ENCODE measurements at places on chromosomes 12 and 14.

DNA sequence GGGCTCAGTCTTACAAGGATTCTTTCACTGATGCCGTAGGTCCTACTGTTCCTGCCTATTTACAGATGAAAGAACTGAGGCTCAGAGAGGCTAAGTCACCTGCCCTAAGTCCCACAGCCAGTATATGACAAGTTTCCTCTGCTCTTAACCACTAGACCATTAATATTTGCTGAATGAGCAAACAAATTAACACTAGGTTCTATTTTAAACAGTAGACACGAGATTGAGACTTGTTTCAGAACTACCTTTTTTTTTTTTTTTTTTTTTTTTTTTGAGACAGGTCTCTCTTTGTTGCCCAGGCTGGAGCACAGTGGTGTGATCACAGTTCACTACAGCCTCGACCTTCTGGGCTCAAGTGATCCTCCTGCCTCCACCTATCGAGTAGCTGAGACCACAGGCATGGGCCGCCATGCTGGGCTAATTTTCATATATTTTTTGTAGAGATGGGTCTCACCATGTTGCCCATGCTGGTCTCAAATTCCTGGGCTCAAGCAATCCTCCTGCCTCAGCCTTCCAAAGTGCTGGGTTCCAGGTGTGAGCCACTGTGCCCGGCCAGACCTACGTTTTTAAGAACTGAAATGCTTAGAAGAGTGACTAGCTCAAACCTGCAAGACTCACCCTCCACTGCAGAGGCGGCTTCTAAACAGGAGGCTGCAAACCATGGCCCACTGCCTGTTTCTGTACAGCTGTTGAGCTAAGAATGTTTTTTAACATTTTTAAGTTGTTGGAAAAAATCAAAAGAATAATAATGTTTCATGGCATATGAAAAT lies 12.9 kb downstream of the SYNE3 start:
- DNase-seq, result no peak

DNA sequence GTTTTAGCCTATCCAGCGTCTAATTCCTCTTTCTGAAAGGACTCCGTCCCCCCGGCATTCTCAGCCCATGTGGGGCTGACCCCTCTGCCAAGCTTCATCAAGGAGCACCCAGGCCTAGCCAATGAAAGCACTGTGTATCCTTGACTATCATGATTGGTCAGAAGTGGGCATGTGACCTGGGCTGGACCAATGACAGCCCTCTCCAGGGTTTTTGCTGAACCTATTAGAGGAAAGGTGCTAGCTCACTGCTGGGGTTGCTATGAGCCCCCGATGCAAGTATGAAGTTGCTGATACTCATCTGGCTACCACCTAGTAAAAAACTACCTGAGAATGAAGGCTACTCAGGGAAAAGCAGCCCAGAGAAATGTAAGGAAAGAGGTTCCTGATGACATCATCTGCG lies 68.1 kb downstream of the LRRC74A start:
- no peak for DNase-seq

DNA sequence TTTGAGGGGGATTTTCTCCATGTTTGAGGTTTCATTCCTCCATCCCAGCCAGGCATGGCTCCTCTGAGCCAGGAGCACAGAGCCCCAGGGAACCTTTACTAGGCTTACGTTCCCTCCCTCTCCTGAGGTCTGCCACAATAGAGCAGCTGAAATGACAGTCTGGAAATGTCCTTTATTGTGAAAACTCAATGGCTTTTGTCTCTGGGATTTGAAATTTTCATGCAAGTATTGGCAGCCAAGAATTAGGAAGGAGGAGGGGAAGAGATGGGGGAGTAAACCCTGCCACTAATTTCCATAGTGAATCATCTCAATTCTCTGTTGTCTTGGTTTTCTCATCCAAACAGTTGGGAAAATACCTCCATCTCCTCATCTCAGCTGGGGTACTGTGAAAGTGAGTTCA lies 2.6 kb upstream of the PLEKHG3 start:
- DNase-seq, result no peak

- no peak for DNase-seq
These were observed 13.6 kb upstream of the GALNT16 start for GRCh38 chr14:69246331-69246730.

GRCh38 chr14:55739967-55740648 lies 160.1 kb downstream of the KTN1 start:
- no peak for DNase-seq

- DNase-seq, result no peak
These were observed 504 bp downstream of the WNT5B start for GRCh38 chr12:1629338-1630132.

DNA sequence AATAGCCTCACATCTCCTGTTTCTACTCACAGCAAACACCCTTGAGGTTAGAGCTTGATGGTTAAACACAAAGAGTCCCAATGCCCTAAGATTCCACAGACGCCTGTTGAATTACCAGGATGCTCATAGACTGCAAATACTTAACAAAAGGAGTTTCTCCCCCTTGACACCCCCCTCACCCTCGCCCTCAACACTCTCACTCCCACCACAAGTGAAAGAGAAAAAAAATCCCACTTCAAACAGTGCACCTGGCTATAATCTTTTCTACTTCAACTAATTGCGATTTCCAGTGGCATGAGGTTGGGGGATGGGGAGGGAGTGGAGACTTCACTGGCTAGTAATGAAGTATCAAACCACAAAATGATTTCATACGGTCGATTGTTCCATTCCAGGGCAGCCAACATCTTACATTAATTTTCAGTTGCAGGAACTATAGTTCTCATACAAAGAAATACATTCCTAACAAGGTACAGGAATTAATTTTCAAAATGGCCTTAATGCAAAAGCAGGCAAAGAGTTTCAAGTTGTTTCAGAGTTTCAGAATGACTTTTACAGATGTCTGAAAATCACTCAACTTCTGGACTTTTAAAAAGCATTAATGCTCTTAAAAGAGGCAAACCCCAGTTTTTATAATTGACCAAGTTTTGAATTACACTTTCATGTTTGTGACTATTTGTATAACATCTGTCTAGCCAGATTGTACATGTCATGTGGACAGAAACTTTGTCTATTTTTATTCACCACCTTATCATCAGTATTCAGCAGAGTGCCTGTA lies 390.7 kb downstream of the C12orf75 start:
- DNase-seq, result no peak

GRCh38 chr12:130813949-130814348 lies 25.1 kb downstream of the STX2 start:
- DNase-seq, result no peak

DNA sequence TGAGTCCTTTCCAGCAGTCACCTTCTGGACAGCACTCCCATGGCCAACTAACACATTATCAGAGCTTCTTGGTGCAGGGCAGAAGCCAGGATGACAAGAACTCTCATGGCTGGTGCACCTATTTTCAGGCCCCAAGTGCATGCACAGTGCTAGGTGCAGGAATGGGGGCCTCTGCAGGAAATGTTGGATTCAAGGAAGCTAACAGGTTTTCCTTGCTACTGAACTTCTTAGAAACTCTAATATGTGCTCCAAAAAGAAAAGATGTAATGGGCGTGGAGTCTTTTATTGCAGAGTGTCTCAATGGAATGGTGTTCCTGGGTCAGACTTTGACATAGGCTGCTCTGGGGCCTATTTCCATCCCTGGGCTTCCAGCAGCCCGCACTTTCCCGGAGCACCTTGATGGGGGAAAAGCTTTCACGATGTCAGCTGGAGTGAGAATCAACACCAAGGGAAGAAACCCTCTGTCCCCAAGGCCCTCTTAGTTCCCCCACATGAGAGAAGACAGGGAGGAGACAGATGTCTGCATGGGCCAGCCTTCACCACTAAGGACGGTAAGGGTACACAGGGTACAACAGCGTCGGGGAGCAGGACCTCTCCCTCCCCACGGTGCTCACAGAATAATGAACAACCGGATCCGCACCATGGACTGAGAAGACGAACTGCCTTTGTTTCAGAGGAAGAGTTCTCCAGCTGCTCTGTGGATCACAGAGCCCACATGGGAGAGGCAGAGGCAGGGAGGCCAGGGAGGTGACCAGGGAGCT lies 6.9 kb downstream of the KRT3 start:
- no peak for DNase-seq

GRCh38 chr12:26149968-26150500 lies 25.2 kb upstream of the BHLHE41 start:
- DNase-seq, result no peak

- DNase-seq, result no peak
These were observed 7.7 kb upstream of the HPD start for GRCh38 chr12:121866331-121866730.

GRCh38 chr14:29906256-29906870 lies 21.3 kb downstream of the PRKD1 start:
- DNase-seq, result no peak

Data from stimulated activated CD4-positive, alpha-beta T cell treated with anti-CD3 and anti-CD28 coated beads, Interleukin-1b, Interleukin-23, amount 100 ng/mL, for 1 hour (primary cell).